Activated CD4-positive, CD25-positive, alpha-beta regulatory T cell treated with anti-CD3 and anti-CD28 coated beads, Interleukin-2, amount 50 U/mL, for 16 hours (primary cell): ENCODE measurements at places on chromosomes 7 and 10.

DNA sequence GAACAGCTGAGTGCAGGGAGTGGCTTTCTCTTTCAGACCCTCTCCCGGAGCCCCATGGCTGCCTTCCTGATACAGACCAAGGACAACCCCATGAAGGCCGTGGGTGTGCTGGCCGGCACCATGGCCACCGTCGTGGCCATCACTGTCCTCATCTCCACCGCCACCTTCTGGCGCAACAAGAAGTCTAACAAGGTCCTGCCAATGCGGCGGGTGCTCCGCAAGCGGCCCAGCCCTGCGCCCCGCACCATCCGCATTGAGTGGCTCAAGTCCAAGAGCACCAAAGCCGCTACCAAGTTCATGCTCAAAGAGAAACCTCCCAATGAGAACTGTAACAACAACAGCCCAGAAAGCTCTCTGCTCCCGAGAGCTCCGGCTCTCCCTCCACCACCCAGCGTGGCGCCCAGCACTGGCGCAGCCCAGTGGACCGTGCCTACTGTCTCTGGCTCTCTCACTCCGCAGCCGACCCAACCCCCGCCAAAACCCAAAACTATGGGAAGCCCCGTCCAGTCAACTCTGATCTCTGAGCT lies 11.2 kb downstream of the LRIT2 start:
- no peak for DNase-seq

- no peak for DNase-seq
Observed at GRCh38 chr7:111498391-111499007, 63.8 kb downstream of the IMMP2L start.

- no peak for DNase-seq
Observed at GRCh38 chr7:105989191-105989590, 26.1 kb downstream of the CDHR3 start.

DNA sequence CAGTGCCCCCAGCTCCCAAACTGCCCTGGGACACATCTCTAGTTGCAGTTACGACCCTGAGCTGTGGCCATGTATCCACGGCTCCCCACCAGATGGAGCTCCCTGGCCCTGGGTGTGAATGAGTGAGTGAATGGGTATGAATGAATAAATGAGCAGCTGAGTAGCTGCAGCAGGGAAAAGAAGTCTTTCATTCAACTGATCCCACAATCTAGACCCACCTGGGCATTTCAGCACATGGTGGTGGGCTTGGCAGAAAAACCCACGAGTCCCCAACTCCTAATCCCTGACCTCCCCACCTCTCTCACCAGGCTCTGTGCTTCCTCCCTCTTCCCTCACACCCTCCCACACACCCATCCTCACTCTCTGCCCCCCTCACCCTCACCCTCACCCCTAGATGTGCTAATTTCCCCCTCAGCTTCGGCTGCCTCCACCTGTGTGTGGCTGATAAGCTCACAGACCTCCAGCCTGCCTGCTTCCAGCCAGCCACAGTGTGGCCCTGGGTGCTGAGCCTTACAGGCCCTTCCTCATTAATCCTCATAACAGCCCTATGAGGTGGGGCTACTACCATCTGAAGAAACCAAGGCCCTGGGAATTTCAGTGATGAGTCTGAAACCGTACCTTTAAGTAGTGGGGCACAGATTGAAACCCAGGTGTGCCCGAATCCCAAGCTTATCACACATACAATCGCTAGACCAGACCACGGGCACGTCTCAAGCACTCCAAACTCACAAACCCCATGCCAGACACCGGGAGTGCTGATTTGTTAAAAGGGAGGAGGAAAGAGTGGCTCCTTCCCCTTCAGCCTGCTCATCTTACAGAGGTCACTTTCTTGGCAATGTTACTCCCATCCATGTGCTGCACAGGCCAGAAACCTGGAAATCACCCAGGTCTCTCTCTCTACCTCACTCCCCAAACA lies 2.2 kb upstream of the ATP6V1F start:
- no peak for DNase-seq

DNA sequence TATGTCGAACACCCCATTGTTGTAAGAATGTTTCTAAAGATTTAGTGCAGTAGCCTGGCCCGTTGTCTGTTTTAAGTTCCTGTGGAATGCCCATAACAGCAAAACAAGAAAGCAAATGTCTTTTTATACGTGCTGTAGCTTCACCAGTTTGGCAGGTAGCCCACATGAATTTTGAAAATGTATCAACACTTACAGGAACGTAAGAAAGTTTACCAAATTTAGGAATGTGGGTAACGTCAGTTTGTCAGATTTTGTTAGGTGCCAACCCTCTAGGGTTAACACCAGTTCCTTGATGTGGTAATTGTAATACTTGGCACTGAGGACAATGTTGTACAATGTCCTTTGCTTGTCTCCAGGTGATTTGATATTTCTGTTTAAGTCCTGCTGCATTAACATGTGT lies 3.2 kb upstream of the GIMAP4 start:
- DNase-seq = no peak

DNA sequence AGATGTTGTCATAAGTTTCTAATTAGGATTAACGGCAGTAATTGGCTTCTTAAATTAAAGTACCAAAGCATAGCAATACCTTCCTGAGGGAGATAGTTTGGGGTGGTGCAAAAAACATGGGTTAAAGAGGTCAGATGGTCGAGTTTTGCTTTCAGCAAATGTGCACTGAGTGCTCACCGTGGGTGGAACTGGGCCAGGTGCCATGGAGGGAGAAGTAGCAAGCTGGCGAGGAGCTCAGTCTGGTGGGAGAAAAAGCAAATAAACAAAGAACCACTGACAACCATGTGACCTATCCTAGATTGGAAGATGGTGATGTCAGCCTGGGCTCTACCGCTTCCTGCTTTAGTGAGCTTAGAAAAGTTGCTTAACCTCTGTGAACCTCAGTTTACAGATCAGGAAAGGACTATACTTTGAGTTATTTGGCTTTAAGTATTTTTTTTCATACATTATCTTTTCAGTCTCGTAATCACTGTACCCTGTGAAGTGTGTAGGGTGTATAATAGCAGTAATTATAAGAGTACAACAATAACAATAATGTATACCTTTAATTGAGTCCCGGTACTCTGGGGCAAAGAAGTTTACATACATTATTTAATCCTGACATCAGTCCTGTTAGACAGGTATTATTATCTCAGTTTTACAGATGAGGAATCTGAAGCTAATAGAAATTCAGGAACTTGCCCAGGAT lies 69.0 kb upstream of the PDCD4 start:
- DNase-seq = no peak

GRCh38 chr10:97323501-97323900 lies 4.4 kb downstream of the FRAT1 start:
- DNase-seq = no peak

- no peak for DNase-seq
Observed at GRCh38 chr7:99679400-99680191, at the start of gene CYP3A5. TSS of gene CYP3A5 (minus strand) at chr7:99679996. CDS start at chr7:99679896, 100 bp downstream.

GRCh38 chr7:123939784-123940183 lies 14.7 kb downstream of the SPAM1 start:
- DNase-seq = no peak

DNA sequence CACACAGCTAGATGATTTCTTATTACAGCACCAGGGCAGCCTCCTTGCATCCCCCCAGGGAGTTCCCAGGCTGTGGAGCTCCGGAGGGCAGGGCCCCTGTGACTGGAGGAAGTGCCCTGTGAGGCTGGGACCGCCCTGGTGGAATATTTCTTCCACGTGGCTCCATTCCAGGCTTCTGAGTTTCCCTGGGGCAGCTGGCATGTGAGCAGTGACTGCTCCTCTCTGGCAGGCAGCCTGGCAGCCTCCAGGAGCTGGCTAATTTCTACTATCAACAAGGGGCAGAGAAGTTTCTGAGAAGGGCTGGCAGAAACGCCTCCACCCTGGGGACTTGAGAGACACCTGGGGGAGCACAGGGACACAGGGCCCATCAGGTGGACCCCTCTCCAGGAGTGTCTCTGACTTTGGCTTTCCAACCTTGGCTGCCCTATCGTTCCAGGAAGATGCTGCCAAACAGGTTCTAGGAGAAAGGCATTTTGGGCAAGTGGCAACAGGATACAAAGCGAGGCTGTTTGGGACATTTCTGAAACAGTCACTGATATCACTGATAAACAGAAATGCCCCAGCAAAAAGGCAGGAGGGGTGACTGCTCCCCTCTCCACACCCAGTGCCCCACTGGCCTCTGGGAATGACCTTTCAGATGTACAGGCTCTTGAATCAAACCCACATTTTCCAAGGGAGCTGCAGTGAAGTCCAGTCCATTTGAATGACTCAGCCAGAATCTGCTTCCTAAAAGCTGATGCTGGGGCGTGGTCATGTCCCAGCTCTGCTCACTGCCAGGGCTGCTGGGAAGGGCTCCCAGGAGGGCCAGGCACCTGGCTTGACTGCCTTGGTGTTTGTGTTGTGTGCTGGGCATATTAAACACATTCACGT lies 16.1 kb downstream of the MYOF start:
- DNase-seq = no peak

DNA sequence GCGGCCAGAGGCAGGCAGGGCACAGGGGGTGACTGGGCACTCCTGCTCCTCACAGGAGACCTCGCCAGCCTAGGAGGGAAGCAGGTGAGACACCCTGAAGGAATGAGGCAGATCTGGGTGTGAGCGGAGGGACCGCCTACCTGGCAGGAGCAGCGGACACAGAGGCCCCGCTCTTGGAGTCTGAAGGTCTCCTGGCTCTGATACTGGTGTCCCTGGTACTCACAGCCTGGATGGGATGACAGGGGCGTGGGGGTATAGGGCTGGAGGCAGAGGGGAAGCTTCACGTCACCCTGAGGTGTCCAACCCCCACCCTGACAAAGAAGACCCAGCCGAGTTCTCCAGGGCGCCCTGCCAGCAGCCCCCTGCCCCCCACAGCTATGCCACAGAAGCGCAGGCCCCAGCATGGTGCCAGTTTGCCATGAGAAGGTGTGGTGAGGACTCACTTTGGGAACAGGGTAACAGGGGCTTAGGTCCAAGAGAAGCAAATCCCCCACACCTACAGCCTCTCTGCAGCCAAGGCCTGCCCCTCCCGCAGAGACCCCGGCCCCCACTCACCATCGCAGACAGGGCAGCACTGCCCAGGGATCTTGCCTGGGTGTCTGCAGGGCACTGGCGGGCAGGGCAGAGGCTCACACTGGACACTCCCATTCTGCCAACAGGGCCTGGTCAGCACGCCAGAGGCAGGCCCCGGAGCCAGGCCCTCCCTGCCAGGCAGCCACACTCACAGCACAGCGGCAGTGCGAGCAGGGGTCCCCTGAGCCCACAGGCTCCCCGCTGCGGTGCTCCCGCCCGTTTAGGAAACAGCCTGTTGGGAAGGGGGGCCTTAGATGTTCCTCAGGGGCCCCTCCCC lies 17.0 kb downstream of the KCP start:
- DNase-seq = no peak

DNA sequence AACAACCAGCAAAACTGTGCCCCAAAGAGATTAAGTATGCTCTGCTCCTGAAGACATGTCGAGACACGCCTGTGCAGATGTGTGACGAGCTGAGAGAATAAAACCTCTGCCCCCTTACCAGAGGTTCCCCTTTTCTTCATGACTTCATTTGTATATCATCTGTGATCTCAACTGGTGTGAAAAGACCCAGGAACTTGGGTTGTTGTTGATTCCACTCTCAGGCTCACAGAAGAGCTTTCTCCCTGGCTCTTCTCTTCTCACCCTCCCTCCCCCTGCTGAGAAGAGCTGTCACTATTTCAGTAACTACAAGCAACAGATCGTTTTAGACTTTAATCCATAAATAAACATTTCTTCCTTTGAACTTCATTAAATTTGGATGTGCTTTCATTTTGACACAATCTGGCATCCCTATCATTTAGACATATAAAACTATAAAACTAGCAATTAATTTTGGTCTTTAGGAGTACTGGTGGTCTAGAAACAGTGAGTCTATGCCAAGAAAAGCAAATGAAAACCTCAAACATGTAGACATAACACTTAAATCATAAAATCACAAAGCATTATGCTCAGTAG lies 179.3 kb upstream of the FZD8 start:
- DNase-seq = no peak

DNA sequence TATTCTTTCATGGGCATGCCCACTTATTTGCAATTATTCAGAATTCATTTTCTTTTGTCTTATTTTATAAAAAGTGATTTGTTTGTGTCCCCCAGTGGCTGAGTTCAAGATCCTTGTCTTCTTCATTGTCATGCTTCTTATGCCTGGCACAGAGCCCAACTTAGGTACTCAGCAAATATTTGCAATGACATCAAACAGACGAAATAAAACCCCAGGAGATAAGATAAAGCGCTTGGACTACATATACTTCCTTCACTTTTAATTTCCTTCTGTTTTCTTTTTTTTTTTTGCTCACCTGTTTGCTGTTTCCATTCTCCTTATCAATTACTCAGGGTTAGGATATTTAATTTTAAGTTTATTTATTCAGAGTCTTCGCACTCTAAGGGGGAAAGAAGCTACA lies 225.0 kb downstream of the SDHAF3 start:
- no peak for DNase-seq

GRCh38 chr10:77377034-77377433 lies 260.6 kb downstream of the KCNMA1 start:
- DNase-seq = no peak

DNA sequence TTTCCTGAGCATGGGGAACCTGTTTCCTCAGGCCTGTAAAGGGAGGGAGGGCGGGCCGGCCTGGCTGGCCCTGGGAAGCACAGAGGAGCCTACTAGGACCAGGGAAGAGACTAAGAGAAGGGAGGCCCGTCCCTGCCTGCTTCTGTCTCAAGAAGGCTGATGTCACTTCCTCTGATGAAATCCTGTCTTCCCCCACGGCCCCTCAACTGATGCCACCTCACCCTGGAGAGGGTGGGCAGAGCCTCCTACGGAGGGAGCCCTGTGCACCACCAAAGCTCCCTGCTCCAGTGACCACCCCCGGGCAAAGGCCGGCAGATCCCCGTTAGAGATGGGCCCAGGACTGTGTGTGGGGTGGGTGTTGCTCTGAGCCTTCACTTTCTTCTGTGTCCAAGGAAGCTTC lies 1.0 kb upstream of the PILRA start:
- DNase-seq = no peak

- DNase-seq = peak; percentile 23
Observed at GRCh38 chr7:140478246-140479061, 851 bp downstream of the MKRN1 start.

- peak; percentile 61 for DNase-seq
Observed at GRCh38 chr10:128211953-128212727, 85.9 kb upstream of the MKI67 start.

DNA sequence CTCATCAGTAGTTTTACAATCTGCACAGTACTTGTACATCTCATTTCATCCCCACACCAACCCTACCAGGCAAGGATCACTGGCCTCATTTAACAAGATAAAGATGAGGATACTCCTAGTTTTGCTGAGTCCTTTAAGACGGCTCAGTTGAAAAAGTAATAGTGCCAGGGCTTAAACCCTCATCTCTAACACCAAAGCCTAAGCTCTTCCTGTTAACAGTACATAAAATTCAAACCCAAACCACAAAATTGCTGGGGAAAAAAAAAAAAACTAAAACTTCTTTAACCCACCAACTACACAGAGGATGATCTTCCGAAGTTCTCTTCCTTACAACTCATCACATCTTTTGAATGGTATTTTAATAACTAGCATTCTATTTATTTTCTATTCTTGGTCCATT lies 1.3 kb downstream of the SAR1A start:
- no peak for DNase-seq

- no peak for DNase-seq
Observed at GRCh38 chr10:130368761-130369560, 232.8 kb downstream of the GLRX3 start.
